ENCODE measurements at places on chromosomes 2 and 18.
A peak's percentile ranks its signal among the peaks of the same experiment; 100 is the strongest.

GRCh38 chr2:12488352-12489318, 228.1 kb upstream of the TRIB2 start:
- DNase-seq, result no peak

- DNase-seq, result no peak
Measured at GRCh38 chr2:133303150-133303549, 265.1 kb downstream of the NCKAP5 start.

- no peak for DNase-seq
Measured at GRCh38 chr2:126913329-126913728, 14.6 kb downstream of the TEX51 start.

DNA sequence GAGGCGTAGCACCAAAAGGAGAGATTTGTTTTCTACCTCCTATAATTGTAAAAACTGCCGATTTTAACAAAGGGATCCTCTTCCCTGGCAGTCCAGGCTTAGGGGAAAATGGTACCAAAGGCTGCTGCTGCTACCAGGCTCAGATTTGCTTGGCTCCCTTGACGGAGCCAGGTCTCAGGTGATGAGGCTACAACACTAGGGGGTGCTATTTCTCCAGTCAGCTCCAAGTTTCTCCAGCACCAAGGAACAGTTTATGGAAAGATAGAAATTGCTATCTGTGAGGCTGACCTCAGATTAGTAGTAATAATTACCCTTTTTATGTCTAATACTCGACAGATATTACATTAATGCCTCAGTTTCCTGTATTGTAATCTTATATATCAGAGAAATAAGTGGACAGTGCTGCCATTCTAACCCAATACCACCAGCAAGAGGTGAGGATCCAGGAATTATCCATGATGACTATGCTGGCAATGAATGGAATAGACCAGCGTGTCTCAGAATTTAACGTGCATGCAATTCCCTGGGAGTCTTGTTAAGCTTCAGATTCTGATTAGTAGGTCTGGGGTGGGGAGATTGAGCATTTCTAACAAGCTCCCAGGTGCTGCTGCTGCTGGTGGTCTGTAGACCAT, 111.3 kb downstream of the ESCO1 start:
- peak; percentile 71 for DNase-seq

GRCh38 chr2:215540658-215541057, 104.8 kb upstream of the FN1 start:
- no peak for DNase-seq

DNA sequence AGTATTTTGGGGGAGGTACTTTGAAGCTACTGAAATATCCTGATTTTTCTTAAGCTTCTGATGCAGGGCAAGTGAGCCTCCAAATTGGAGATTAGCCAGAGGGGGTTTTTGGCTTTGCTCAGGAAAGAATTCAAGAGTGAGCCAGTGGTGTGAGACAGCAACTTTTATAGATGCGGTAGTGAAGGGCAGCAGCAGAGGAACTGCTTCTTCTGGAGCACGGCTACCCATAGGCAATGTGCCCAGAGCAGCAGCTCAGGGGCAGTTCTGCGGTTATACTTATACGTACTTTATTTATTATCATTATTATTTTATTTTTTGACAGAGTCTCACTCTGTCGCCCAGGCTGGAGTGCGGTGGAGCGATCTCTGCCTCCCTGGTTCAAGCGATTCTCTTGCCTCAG, 19.8 kb upstream of the NT5DC4 start:
- DNase-seq, result no peak

GRCh38 chr18:59990121-59990823, 90.5 kb downstream of the PMAIP1 start:
- no peak for DNase-seq

DNA sequence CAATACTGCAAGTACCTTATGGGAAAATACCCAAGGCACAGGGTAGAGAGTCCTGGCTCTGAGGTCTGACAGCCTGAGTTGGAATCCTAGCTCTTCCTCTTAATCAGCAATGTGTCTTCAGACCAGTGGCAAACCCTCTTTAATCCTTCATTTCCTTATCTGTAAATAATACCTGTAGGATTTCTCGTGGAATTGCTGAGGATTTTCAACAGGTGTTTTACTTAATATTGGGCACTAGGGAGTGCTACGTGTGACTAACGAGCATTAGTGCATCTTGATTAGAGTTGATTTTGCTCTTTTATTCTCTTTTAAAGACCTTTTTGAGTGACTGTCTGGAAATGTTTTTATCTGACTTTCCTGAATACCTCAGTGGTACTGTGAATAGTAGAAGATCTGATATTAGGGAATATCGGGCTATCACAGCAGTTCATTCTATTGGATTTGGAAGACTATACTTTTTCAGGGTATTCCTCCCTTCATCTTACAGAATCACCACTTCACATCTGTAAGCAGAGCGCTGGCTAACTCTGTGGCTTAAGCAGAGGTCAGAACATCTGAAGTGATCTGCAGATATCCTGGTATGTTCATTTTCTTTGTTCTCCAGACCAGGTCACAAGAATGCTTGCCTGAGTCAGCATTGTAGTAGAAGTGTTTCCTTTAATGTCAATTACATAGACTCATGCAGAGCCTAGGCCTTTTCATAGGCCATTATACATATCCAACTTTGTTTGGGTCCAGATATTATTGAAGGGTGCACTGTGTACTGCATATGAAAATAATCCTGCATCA, 49.1 kb downstream of the ARHGAP28 start:
- no peak for DNase-seq

DNA sequence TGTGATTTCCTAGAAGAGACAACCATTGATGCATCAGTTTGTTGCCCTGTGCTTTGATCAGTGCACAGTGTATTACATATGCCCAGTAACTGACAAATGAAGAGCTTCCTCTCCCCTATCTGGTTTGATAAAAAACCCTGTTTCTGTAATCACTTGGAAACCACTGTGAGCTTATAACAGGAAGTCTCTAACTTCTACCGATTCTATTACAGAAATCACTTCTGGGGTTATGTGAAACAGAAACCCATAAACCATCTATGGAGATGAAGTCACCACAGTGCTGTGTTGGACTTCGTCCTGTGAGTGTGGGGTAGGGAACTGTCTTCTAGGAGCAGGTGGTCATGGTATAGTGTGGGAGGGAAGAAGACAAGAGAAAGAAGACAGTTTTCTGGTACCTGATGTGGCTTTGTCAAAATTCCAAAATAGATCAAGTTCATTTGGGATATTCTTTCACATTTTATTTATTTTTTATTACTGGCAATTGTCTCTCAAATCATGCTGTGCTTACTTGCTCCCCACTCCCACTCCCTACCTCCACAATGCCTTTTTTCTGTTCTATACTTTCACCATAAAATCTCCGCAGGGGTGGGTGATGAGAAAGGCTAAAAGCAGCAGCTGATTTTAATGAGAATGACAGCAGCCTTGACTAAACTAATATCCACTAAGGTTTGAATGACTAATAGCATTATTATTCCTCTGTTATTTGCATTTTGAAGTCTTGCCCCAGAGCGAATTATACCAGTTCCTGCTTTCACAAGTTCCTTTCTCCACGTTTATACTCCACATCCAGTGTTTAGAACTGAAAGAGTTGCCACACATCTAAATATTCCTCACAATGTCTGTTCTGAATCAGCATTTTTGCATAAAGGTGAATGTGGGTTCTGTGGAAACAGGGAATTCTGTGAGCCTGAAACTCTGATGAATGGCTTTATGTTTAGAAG, 41.7 kb upstream of the RND3 start:
- no peak for DNase-seq

- DNase-seq, result no peak
Measured at GRCh38 chr2:241584436-241584835, 25.9 kb downstream of the BOK start.

GRCh38 chr2:26915316-26915715, 55.1 kb upstream of the MAPRE3 start:
- no peak for DNase-seq

GRCh38 chr2:39455826-39456225, 18.7 kb upstream of the MAP4K3 start:
- no peak for DNase-seq

DNA sequence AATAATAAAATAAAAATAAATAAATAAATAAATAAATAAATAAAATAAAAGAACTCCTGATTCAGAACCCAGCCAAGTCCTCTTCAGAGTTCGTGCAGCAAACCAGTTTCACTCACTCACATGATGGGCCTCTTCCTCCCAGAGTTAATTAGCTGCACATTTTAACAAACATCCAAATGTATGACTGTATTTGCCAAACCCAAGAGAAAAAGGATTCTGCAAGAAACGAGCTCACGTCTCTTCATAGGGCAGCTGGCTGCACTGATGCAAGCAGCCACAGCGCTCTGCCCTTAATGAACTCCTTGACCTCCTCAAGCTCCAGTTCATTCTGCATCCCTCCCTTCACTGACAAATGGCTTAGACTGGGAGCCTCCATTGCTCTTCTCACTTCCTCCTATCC, 55.1 kb downstream of the MREG start:
- no peak for DNase-seq

- DNase-seq, result no peak
Measured at GRCh38 chr2:172435606-172435911, 8.2 kb downstream of the ITGA6 start.

DNA sequence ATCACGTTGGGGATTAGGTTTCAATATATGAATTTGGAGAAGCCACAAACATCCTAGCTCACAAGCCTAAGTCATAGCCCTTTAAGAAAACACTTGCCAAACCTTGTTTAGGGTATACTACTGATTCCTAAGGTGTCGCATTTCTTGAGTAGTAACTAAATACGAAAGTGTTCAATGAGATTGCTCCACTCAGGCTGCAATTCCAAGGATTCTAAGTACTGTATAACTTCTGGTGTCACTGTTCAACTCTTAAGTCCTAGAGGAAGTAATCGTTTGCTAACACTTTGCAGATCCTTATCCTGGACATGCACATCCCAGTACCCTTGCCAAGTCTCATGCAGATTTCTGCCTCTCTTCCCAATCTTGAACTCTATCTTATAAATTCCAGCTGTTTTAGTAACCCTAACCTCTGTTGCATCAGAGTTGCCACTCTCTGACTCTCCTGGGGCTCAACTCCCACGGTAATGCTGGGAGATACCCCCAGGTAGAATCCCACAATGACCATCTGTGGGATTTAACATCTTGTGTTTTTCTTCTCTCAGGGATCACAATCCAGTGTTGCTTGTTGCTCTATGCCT, 122.4 kb downstream of the HIBCH start:
- no peak for DNase-seq

- no peak for DNase-seq
Measured at GRCh38 chr2:98903064-98903355, 33.0 kb downstream of the CRACDL start.

GRCh38 chr2:203802342-203803052, 65.1 kb upstream of the CTLA4 start:
- no peak for DNase-seq

DNA sequence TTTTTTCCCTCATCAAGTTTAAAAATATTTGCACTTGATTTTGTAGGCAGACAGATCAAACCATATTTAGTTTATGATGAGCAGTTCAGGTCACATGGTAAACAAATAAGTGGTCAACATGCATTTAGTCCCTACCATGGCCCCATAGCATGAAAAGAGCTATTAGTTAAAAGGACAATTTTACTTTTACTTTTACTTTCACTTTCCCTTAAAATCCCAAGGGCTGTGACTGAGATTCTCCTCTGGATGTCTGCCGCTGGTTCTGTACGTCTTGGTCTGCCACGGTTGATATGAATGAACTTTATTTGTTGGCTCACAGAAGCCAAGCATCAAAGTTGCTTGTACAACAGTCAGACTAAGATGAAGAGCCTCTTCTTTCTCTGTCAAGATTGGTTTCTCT, 626.2 kb upstream of the CDH7 start:
- no peak for DNase-seq

DNA sequence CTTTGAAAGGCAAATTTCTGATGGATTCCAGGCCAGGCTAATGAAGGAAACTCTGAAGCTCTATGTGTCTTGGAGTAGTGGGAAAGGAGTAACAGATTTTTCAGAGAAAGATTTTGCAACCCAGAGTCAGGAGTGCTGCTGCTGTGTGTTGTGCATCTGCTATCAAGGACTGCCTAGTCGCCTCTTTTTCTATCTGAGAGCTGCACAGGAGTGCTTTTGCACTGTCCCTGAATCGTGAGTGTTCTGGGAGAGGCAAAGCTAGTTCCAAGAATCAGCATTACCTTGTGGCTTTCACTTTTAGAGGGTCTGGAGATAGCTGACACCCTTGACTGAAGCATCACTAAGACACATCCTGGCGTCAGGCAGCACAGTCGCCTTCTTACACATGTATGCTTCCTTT, 336.4 kb downstream of the PARD3B start:
- DNase-seq, result no peak

GRCh38 chr2:60414495-60415138, 138.8 kb downstream of the BCL11A start:
- DNase-seq, result no peak

GRCh38 chr2:169069341-169069740, at the start of gene DHRS9:
DHRS9 (plus strand) TSS chr2:169069563; CDS start chr2:169081582, 12,019 bp downstream.
- no peak for DNase-seq

- DNase-seq, result no peak
Measured at GRCh38 chr2:35787302-35788031, 568.1 kb upstream of the CRIM1 start.

DNA sequence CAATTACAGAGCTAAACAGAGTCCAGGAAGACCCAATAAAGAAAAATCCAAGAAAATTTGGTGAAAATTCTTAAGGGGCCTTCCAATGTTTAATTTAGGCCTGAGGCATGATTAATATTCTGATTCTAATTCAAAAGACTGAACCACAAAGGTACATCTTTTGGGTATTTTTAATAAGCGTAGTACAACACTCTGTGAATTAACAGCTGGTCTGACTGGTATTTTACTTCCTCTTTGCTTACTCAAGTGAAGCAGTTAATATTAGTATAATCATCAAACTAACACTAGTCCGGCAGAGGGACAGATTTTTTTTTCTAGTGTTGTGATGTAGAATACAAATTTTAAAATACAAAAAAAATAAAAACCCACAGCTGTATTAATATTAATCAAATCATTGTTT, 652.9 kb downstream of the NR4A2 start:
- DNase-seq, result no peak

GRCh38 chr18:76463872-76464271, 31.2 kb downstream of the ZNF516 start:
- no peak for DNase-seq

DNA sequence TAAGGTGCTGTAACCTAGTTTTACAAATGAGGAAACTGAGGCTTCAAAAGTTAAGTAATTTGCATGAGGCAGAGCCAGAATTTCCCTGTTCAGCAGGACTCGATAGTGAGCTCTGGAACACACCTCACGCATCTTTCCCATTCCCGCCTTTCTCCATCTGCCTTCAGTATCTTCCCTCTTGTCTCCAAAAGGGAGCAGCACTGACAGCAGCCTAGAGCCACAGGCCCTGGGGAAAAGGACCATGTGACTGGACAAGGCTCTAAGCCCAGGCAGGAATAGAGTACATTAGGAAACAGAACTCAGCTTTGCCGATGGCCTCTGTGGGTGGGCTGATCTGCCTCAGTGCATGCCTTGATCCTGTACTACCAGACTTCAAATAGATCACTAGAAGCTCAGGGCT, 21.5 kb downstream of the GPR155 start:
- DNase-seq, result no peak

GRCh38 chr2:173353556-173353955, 1.1 kb upstream of the CDCA7 start:
- no peak for DNase-seq

DNA sequence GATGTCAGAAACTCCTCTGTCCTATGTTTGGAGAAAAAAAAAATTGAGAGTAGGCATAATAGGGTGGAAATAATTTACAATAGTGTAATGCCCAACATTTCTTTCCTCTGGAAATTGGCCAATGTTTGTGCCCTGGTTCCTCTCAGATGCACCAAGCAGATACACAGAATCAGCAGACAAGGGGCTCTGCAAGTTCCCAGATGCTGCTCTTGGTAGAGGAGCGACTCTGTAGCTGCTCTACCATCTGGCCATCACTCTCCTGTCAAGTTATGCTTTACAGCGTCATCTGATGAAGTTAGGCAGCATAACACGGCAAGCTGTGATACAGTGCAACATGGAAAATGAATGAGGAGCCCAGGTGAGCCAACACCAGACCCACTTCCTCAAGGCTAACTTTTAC, 1.6 kb downstream of the DYTN start:
- DNase-seq, result peak; percentile 68

Measured in SK-N-SH (cell line).